Mammary microvascular endothelial cell (primary cell): ENCODE measurements at places on chromosomes 5 and 9. TPM values are rescaled to one million over a fixed set of nuclear protein-coding genes. Genes with fewer than 3 reads are reported as not detected.

RPS14 gene
- total RNA-seq: 2,901 and 2,952 TPM in 2 replicates

CAMK2A gene
- not detected in 2 replicates for total RNA-seq

TRIM32 gene
- 10.7 and 15.7 TPM in 2 replicates for total RNA-seq

SNX2 gene
- 36.8 and 38.8 TPM in 2 replicates for total RNA-seq

LOX gene
- total RNA-seq: 13.7 and 18.3 TPM in 2 replicates
